Epithelial cell of prostate (primary cell): ENCODE measurements at places on chromosomes 12 and 14.

- no peak for DNase-seq
Observed at GRCh38 chr12:92432724-92433441, 269.9 kb upstream of the PLEKHG7 start.

DNA sequence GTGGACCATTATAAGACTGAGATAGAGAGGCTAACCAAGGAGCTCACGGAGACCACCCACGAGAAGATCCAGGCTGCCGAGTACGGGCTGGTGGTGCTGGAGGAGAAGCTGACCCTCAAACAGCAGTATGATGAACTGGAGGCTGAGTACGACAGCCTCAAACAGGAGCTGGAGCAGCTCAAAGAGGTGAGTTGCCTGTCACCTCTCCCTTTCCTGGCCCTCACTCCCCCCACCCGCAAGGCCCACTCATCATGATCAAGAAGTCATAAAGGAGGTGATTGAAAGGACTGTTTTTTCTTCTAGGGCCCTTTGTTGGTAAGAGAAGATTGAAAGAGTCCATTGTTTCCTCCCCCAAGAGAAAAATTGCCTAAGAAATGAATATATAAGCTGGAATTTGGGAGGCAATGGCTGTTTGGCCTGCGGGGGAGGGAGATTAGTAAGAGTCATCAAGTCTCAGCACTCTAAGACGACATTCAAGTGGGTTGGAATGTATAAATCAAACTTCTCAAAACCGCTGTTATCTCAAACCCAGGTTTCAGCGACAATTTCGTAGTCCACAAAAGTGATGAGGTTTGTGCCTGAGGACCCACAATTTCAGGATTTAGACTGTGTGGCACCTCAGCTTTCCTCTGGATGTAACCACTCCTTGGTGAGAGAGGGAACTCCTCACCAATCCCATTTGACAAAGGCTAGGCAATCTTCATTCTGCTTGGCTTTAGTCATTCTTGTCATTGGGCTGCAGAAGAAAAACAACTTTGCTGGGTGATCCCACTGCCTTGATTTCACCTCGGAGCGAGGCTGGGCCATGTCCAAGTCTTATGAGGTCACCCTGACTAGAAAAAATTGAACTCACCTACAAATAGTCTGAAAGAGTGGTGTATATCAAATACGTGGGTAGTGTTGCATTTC lies 966 bp downstream of the BICD1 start:
- peak; percentile 27 for DNase-seq

DNA sequence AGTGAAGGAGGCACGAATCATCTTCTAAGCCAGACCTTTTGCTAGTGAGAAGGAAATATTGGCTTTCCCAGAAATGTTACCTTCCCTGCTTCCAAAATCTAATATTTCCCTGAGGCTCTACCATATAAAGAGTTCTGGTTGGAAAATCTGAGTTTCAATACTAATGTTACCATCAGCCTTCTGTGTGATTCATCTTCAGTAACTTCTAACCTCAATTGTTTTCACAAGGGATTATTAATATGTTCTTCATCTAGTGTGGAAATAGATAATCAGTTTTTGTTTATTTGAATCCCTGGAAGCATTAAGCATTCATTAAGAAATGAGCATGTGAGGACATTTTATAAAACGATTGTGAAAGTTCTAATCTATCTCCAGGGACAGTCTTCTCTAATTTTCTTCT lies 720.9 kb downstream of the AACS start:
- no peak for DNase-seq

DNA sequence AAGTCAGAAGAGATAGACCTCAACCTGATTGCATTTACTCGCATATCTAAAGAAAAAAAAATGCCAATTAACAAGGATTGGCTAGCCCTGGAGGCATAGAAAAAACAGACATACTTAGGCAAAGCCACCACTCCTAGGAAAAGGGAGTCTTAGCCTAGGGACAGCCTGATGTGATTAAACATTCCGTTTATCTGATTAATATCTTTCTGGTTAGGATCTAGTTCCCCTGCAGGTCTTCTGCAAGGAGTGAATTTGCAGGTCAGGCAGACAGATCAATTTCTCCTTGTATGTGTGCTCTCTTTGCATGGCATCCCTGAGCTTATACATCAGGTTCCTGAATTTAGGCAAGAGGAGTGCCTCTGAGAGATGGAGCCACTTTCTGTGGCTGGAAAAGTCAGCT lies 70.5 kb downstream of the ESRRB start:
- no peak for DNase-seq

DNA sequence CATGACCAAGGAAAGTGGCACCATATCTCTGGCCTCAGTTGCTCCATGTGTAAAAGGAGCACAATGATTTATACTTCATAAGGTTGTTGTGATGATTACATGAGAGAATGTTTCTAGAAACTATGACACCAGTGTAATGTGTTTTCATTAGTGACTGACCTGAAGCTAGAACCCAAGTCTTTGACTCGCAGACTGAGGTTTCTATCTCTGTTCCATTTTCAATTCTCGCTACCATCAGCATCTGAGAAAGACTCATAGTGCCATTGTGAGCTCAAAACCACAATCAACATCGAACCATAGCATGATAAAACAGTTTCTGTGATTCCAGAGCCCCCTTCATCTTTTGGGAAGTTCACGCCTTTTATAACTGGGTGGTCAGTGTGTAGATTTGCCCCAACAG lies 53.8 kb downstream of the STAB2 start:
- no peak for DNase-seq

DNA sequence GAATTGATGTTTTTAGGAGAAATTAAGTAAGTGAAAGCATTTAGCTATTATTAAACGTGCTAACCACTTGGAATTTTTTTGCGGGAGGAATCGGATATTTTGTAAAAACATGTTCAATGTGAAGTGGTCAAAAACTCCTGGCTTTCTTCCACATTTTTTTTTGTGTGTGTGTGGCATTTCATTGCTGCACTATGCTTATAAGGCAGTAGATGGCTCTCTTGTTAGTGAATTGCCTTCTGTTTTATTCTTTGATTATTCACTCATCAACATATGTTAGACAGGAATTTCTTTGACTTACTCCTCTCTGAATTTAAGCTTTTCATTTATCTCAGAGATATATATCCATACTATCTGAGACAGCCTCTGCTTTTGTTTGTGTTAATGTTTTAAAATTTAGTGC lies 71.3 kb downstream of the DERA start:
- no peak for DNase-seq

DNA sequence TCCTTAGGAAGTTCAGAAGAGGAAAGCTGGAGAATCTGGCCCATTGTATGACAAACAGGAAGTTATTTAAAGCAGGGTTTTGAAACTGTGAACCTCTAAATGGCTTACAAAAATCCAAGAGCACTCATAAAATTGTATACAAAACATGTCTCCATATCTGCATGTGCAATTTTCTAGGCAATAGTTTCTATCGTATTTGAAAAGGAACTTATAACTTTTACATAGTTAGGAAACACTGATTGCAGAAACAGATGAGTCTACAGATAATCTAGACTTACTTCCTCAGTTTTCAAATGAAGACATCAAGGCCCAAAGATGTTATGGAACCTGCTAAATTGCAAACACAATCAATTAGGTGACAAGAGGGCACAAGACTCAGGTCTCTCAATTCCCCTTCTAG lies 53.3 kb upstream of the ETV6 start:
- no peak for DNase-seq

DNA sequence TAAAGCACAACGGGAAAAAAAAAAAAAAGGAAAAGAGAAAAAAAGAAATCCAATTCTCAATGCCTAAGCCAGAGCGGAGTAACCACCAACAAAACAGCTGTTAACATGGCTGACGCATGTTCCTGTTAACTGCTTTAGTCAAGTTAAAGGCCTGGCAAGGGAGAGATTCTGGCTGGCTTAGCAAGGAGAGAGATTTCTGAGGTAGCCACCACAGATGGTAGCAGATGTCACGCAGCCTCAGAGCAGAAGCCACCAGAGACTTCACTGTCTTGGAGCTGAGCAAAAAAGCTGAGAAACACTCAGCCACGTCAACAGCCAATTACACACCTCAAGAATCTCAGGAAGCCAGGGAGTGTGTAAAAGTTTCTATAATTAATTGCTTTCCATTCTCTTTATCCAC lies 87.1 kb downstream of the TMCC3 start:
- DNase-seq, result no peak

DNA sequence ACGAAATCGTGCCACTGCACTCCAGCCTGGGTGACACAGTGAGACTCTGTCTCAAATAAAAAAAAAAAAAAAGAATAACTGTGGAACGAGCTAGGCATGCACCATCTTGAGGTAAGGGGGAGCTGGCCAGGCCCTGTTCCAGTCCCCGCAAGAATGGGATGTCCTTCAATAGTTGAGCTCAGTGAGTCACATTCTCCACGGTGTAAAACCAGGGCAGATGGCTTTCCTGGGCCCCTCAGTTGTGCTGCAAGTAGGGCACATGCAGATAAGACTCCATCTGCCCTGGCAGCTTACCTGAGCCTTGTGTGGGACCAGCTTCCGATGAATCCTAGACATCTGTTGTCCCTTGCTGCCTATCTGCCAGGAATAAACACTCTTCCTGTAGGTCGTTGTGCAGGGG lies 312.1 kb downstream of the VRK1 start:
- no peak for DNase-seq

GRCh38 chr14:100530270-100531072 lies 56.7 kb downstream of the BEGAIN start:
- no peak for DNase-seq

DNA sequence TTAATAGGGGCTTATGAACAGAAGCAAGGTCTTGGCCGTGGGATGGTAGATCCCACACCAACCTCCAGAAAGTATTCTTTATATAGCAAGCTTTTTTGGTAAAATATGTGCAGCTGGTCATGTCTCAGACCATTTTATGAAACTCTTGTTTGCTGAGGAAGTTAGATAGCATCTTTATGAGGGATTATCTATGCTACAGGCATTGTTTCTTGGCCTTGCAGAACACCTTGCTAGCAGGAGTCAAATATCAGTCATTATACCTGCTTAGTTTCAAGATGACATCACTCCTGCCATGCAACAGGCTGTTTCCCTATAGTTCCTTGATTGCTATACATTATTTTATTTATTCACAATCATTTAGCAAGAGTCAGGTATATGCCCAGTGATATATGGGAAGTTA lies 84.8 kb upstream of the LRFN5 start:
- peak; percentile 74 for DNase-seq

DNA sequence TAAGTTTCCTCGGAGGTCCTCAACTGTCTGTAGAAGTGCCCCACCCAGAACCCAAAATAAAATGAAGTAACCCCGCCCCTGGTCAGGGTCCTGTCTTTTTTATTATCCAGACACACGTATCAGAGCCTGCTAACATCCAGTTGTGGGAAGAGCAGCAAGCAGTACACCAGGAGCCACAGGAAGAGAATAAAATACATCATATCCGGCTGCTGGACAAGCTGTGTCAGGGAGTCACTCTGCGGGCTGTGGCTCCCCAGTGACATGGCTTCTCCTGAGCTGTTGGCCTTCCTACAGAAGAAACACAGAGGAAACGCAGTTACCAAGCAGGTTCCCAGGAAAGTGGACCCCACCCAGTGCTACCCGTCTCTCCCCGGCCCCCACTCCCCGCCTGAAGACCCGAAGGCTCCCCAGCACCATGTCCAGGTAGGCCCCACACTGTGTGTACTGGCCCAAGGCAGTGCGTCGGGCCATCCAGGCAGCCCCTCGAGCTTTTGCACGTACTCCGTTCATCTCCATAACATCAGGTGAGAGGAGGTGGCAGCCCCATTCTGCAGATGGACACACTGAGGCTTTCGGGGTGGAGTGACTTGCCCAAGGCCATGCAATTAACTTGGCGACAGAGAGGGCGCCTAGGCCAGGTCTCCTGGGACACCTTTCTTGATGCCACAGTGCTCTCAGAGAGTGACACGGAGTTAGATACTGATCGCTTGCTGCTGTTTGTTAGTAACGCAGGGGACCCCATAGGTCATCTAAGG lies 34.3 kb upstream of the DICER1 start:
- no peak for DNase-seq

- no peak for DNase-seq
Observed at GRCh38 chr12:27096420-27096819, 14.0 kb upstream of the C12orf71 start.

DNA sequence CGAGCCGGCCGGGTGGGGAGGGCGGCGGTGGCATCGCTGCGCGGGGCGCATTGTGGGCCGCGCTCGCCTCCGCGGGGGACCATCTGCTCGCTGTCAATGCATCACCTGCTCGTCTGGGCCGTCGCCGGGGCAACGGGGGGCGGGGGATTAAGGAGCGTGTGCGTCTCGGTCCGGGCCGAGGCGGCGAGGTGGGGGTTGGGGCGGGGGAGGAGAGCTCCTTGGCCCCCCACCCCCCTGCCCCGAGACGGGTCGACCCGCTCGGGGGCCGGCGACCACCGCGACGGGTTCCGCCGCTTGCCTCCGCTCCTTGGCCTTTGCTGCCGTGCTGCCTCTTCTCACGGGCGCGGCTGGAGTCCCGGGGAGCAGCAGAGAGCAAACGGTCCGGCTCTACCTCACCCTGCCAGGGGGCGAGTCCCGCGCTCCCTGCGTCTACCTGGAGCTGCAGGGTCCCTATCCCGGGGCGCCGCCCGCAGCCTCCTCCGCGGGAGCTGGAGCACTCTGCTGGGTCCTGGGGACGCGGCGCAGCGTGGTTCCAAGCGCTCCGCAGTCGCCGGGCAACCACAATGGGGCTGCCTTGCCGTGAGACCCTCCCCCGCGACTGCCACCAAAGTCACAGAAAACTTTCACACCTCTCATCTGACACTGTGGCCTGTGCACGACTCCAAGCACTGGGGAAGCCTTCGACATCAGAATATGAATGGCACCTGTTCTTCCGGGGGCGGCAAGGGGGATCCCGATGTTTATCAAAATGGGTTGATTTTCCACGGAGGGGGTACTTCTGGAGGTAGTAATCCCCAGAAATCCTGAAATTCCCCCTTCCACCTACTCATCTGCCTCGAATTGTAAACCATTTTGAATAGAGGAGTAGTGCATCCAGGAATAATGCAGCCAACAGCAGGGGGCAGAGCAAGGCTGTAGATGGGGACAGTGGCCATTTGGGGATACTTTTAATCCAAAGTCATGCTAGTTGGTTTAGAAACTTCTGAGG lies at the start of gene C12orf42:
C12orf42 (minus strand) TSS at position 500 of the 988 bp plus-strand sequence. CDS start 17,542 bp downstream, outside the sequence.
- no peak for DNase-seq

DNA sequence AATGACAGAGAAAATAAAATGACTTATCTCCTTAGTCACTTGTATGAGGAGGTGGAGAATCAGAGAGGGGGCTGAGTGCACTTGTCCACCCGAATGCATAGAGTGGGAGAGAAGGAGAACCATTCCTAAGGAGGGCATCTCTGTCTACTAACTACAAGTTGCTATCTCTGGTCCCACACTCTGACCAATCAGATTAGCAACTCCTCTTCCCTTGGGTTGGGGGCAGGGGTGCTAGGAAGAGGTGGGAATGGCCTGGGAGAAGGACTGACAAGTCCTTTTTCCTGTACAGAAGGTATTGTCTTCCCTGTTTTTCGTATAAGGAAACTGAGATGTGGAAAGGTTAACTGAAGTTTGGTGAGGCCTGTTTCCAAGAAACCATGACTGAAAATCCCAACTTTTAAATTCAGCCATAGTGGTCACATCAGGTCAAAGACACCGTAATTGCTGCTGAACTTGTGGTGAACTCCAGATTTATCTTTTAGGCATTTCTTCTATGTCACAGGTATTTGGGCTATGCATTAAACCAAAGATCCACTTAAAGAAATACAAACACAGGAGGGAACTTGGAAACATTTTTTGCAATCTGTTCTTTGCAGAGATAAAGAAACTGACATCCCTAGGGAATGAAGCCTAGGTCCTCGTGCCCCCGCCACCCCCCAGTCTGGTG lies 207.8 kb downstream of the CRADD start:
- no peak for DNase-seq
